ENCODE measurements at places on chromosomes 5 and 9.

- DNase-seq, result no peak
These were observed 892.7 kb downstream of the TLE1 start for GRCh38 chr9:80796632-80797031.

DNA sequence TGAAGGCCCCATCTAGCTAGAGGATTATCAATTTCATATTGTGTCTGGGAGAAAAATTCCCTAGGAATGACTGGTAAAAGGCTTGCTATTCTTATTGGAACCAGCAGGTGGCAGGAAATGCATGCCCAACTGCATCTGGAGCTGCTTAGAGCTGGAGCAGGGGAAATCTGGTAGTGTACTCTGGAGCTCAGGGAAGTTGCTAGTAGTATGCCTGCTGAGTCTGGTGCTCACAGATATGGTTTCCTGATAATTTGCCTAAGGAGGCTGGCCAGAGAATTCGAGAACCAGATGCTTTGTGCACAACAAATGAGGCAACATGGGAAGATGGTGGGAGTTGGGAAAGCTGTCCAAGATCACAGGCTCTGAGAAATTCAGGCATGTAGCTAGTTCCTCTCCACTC lies 53.7 kb downstream of the G3BP1 start:
- no peak for DNase-seq

- no peak for DNase-seq
These were observed 50.1 kb downstream of the TNFSF8 start for GRCh38 chr9:114880291-114880745.

DNA sequence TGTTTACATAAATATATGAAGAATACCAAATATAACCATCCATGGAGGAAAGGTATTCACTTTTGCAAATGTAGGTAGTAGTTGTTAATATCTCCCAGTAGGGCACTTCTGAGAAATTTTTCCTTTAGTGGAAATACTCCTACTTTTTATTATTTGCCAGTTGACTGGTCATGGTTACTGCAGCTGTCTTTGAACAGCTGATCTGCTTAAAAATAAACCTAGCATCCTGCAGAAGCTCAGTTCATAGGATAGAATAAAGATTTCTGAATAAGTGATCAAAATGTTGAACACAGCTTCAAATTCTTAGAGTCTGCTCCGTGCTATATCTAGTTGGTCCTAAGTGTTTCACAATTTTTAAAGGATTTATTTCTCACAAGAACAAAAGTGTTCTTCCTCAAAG lies 270.7 kb upstream of the TRPC7 start:
- DNase-seq, result no peak

DNA sequence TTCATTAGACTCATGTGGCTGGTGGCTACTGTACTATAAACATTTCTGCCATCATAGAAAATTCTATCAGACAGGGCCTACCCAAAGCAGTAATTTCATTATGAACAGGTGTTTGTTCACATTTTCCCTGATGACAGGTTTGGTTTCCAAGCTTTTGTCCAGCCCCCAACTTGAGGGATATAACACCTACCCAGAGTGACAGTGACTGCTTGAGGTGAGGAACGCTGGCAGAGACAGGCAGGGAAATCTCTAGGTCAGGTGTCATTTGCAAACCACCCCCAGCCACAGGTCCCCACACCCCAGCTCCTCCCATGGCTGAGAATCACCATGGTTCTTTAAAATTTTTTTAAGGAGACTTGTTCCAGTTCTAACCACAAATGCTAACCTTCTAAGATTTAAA lies 25.5 kb downstream of the GOLM1 start:
- no peak for DNase-seq

GRCh38 chr5:55578771-55579170 lies 44.0 kb upstream of the PLPP1 start:
- no peak for DNase-seq

DNA sequence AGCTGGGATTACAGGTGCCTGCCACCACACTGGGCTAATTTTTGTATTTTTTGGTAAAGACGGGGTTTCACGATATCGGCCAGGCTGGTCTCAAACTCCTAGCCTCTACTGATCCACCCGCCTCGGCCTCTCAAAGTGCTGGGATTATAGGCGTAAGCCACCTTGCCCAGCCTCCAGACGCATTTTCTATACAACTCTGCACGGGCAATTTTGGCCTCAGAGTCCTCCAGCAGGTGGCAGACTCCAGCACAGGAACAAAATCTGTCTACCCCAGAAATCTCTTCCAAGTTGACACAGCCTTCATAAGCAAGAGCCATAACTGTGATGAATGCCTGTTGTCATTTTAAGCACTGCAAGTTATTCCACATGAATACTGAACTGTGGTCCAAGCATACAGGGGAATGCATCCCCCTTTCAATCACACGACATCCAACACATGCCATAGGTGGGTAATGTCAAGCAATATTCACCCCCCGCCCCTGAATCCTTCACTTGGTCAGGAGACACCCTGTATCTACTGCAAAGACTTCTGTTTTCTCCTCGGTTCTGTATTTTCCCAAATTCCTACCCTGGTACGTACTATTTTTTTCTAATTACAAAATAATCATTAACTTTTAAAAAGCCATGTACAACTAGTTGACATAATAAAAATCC lies 50.8 kb downstream of the ALDH7A1 start:
- DNase-seq, result no peak

DNA sequence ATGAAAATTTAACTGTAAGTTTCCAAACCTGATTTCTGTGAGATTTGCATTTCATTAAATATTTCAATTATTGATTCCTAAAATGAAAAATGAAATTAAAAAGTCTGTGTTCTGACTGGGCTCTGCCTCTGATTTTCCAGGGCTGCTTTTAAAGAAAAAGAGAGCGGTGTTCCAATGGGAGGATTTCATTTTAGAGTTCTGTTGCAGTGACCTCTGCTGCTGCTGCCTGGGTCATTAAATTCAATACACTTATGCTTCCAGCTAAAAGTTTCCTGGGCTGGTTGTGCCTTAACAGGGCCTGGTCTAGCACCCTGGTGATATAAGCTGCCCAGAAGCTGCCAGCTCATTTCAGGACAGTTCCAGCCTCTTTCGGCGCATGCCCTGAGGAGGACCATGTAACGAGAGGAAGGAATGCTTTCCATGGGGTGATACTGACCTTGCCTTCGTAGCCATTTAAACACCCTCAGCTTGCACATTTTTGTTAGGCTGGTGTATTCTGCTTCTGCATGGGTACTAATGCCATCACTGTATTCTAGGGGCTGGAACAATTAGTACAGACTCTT lies 93.3 kb downstream of the TMEM174 start:
- DNase-seq, result no peak

DNA sequence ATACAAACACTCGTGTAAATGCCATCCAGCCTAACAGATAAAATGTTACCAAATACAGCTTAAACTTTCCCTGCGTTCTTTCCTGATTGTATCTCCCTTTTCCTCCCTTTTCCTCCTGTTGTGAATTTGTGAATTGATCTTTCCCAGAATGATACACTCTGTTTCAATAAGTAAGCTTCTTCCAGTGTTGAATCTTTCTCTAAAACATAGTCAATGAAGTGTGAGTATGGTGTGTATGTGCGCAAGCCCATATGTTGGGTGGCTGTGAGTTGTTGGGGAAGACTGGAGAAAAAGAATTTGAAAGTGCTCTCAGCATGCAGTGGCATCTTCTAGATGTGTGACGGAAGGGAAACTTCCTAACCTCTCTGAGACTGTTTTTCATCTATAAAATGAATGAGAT lies 143.1 kb upstream of the KLF4 start:
- no peak for DNase-seq

GRCh38 chr5:109102096-109102690 lies 307.6 kb downstream of the PJA2 start:
- DNase-seq, result no peak

DNA sequence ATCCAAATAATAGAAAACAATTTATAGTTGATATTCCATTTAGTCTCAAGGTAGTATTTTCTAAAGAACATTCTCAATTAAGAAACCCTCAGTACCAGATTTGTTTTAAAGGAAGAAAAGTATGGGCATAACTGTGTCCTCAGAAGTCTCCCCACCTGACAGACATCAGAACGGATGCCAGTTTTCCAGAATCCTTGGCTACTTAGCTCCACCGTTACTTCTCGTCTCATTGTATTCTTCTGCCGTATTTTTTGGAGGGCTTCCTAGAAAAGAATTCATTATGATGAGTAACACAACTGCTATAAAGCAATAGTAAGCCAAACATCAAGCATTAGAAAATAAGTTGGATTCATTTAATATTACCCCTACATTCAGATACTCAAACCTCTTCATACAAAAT lies 67.8 kb downstream of the DROSHA start:
- DNase-seq, result no peak

DNA sequence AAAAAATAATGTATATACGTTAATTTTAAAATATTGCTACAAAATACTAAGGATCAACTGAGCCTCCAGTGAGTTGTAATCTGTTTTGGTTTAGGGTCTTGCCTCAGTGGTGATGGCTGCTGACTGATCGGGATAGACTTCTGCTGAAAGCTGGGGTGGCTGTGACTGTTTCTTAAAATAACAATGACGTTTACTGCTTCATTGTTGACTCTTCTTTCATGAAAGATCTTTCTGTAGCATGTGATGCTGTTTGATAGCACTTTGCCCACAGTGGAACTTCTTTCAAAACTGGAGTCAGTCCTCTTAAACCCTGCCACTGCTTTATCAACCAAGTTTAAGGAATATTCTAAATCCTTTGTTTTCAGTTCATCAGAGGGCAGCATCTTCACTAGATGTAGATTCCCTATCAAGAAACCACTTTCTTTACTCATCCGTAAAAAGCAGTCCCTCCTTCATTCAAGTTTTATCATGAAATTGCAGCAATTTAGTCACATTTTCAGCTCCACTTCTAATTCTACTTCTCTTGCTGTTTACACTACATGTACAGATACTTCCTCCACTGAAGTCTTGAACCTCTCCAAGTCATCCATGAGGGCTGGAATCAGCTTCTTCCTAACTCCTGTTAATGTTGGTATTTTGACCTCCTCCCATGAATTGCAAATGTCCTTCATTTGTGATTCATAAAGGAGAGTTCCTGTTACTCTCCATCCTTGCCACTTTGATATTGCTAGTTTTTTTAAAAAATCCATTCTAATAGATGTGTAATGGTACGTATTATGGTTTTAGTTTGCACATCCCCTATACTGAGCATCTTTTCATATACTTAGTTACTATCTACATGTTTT lies 41.5 kb upstream of the PTPDC1 start:
- DNase-seq, result no peak

DNA sequence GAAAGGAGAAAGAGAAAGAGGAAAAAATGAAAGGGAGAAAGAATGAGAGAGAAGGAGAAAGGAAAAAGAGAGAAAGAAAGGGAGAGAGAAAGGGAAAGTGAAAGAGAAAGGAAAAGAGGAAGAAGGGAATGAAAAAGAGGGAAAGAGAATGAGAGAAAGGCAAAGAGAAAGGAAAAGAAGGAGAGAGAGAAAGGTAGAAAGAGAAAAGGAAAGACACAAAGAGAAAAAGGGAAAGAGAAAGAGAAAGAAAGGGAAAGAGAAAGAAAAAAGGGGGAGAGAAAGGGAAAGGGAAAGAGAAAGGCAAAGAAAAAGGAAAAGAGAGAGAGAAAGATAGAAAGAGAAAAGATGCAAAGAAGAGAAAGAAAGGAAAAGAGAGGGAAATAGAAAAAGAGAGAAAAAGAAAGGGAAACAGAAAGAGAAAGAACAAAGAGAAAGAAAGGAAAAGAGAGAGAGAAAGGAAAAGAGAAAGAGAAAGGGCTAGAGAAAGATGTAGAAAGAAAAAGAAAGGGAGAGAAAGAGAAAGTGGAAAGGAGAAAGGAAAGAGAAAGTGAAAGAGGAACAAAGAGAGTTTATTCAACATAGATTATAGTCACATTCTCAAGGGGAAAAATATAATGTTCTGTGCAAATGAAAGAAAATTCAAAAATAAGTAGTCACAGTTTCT lies 165.2 kb downstream of the TMEM38B start:
- DNase-seq, result no peak

- no peak for DNase-seq
These were observed 188.9 kb upstream of the RPS23 start for GRCh38 chr5:82466986-82467561.

DNA sequence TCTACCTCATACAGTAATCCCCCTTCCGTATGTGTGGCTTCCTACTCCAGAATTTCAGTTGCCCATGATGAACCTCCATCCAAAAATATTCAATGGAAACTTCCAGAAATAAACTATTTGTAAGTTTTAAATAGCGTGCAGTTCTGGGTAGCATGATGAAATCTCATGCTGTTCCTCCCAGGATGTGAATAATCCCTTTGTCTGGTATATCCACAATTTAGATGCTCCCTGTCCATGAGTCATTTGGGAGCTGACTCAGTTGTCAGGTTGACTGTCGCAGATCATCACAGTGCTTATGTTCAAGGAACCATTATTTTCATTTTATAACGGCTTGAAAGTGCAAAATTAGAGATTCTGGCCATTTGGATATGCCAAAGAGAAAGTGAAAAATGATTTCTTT lies 290.1 kb upstream of the CDH9 start:
- DNase-seq, result peak; percentile 15

DNA sequence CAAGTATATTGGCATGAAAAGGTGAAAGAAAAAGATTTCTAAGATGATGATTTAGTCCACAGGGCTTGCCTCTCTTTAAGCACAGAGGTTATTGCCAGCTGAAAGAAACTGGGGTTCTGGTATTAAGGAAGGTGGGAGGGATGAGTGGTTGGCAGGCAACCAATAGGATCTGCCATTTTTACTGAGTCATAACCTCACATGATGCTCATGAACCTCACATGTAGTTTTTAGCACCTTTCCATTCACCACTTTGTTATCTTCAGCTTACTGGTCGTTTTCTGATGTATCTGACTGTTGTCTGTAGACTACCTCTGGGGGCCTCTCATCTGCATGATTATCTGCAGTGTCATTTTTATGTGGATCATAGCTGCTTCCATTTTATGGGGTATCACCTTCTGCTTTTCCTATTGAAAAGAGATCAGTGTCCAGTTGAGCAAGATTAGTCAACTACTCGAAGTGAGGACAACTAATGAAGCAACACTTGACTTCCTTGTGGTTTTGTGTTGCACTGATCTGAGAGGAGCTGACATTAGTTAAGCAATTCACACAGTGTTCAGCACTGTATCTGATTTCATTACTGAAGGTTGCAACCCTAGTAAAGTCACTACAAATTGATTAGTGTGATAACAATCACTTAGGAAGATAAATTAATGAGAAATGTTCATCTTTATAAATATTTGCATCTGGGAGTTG lies 186.3 kb downstream of the SGCD start:
- no peak for DNase-seq

- no peak for DNase-seq
These were observed 33.5 kb upstream of the SNAPC3 start for GRCh38 chr9:15389173-15389572.

DNA sequence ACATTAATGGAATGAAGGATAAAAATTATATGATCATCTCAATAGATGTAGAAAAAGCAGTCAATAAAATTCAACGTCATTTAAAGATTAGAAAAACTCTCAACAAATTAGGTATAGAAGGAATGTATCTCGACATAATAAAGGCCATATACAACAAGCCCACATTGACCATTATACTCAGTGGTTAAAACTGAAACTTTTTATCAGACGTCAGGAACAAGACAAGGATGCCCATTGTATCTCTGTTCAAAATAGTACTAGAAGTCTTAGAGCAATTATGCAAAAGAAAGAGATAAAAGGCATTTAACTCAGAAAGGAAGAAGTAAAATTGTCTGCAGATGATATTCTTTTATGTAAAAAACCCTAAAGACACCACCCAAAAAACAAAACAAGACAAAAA lies 40.8 kb downstream of the C9 start:
- no peak for DNase-seq
